MM.1S (cell line): ENCODE measurements at places on chromosomes 3 and 15.

DNA sequence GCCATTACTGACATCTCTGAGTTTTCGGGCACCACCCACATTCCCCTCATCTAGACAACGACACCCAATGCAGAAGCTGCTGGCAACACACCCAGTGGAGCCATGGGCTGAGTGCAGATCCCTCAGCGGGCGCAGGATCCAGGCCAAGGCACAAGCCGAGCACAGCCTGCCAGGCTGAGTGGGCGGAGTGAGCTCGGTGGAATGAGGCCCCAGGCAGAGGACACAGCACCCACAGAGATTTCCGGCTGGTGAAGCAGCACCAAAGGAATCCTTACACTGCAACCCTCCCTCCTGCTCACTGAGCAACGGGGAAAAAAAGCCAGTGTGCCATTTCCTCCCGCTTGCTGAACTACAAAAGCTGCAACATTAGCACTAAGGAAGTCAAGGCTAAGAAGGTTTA, 34.3 kb downstream of the ZMAT3 start:
- no peak for DNase-seq

DNA sequence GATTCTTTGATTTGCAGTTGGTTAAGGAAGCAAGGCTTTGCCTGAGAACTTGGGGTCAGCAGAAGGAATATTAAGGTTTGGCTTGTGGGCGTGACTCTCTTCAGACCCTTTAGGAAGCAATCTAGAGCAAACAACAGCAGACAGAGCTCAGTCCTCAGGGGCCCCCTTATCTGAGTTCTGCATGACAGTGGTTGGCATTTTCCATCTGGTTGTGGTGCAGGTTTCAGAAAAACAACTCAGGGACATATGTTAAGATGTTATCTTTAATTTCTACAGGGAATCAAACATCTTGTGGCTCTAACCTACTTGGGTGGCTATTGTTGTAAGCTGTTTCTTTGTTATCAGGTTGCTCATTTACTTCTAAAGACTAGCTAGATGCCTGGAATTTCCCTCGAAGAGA, 141.4 kb downstream of the VPS8 start:
- no peak for DNase-seq

DNA sequence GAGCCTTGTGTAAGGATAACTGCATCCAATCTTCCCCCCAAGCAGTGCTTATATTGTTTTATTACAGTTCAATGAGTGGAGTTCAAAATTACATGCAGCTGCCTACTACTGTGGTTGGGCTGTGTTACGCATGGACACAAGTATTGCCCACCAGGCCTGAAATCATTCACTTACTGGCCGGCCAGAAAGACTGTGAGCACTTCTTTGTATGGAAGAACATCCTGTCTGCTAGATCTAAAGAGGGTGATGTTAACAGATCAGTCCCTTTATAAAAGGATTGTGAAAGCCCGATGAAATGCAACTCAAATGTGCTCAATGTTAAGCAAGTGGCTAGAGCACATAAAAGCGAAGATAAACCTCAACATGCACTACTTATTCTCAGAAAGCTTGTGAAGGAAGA, 132.5 kb downstream of the FOXP1 start:
- no peak for DNase-seq

DNA sequence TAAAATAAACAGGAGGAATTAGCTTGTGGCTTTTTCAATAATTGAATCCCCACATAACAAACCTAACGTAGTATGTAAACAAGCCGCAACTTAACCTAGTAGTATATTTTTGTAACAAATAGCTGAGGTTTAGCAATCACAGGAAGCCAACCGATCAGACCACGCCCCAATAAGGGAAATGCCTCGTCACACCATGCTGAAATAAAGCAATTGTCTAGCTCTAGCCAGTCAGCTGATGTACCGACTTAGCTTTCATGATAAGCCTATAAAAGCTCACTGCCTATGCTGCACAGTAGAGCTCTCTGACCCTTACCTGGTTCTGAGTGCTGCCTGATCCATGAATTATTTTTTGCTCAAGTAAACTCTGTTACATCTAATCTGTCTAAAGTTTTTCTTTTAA, 208.9 kb downstream of the ROBO1 start:
- no peak for DNase-seq

GRCh38 chr15:73784291-73784690, 31.1 kb upstream of the INSYN1 start:
- DNase-seq, result no peak

DNA sequence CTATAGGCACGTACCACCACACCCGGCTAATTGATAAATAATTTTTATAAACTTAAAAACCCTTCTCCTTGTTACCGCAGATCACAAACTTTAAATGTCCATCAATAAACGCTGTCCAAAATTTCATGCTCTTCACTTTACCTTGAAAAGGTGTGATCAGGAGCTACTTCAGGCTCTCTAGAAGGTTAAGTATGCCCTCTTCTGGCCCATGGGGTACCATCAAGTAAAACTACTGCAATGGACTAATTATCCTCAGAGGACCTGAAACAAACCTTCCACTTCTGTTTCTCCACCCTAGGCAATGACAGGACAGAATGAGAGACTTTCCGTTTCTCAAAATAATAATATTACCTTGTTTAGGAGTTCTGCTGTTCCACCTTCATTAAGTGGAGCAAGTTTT, 9.2 kb downstream of the LZTFL1 start:
- DNase-seq, result no peak

DNA sequence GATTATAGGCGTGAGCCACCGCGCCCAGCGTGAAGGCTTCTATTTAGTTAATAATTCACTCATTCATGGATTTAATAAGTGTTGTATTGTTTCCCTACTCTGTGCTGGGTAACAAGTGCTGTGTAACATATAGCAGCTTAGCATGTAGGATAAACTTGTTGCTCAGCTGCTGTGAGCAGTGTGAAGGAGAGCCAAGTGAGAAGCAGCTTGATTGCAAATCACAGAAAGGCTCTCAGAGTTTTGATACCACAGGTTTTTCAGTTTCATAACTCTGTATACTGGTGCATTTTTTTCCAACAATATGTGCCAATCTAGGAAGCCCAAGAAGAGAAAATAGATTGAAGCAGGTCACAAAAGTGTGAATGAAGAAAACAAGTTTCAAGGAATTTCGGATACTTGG, 48.4 kb downstream of the AGTR1 start:
- DNase-seq, result peak; percentile 62

DNA sequence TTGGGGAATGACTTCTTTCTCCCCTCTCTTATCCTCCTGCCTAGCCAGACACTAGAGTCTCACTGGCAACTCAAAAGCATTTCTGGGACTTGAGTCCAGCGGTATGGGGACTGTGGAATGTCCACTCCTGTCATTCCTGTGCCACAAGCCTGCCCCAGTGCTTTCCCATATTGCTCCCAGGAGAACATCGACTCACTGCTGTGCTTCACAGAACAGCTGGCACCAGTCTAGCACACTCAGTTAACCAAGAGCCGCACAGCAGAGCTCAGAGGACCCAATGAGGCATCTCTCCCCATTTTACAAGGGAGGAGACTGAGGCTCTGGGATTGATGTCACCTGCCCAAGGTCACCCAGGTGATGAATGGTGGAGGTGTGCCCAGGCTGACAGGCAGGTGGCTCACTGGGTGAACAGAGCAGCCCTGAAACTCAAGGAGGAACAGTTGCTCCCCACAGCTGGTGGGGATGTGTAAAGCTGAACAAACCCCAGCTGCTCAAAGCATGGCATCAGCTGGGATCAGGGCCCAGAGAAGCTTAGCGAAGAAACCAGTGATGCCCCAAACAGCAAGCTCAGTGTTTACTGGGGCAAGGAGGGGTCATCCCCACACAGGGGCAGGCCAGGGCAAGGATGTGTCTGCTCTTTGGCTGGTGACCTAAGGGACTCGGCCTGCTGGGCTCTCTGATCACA, 35.4 kb upstream of the DUSP7 start:
- no peak for DNase-seq

DNA sequence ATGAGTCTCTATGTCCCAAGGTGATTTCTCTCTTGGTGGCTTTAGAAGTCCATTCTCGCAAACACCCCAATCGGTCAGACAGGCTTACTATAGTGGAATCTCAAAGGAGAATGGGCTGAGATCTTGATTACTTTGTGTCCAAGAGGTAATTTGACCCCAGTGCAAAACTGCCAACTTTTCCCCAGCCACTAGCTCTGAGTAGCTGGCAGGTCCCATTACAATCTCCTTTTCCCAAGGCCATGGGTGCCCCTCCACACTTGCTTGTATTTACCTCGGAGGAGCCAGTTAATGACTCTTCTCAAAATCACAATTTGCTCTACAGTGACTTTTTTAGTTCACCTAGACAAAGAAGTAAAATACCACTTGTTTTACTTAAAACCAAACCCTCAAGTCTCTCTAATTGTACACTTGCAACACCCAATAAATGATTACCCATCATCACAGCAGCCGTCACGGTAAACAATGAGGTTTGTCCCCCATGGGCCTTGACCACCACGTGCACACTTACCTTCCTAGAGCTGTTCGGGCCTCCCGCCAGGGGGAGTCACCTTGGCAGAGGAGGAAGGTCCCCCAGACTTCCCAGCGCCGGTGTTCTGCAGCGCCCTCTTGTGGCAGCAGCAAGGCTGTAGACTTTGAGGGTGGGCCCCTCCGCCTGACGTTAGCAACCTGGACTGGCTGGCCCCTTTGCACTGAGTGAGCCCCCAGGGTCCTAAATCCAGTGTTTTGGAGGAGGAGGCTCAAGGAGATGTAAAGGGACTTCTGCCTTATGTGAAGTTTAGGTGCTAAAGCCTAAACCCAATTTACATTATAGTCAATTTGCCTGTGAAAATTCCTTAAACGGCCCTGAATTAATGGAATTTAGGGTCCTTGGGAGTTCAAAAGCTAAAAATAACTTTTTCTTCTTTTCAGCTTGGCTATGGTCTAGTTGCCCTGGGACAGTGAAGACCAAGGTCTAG, 18.7 kb upstream of the HDAC11 start:
- peak; percentile 88 for DNase-seq

GRCh38 chr3:133941415-133941821, 45.7 kb upstream of the RAB6B start:
- no peak for DNase-seq

DNA sequence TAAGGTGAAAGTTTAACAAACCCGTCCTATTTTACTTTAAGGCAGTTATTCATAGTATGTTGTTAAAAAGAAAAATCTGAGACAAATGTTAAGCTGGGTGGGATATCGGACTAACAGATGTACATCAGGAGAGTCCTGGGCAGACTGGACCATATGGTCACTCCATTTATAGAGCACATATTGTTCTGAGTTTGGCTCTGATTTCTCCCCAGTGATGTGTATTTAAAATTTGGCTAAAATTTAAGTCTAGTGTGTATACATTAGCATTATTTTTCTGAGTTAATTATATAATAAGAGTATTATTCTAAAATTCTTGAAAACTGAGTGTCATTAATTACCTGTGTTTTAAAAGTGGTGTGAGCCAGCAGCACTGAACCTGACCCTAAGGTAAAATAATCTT, 6.1 kb downstream of the GMPS start:
- no peak for DNase-seq

DNA sequence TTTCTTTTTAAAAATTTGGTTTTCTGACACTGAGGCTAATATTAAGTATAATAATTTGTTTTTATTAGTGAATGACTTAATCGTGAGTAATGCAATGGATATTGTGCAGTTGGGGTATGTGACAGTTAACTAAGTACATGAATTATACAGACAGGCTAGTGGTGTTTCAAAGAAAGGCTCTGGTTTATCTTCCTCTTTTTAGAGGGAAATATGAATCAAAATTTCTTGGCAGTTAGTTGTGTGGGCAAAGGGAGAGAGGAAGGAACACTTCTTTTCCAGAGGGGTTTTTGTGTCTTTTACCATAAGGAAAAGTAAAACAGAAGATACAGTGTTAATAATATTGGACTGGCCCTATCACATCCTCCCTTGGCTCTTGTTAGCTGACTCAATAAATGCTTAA, 2.7 kb downstream of the ZNF654 start:
- DNase-seq, result no peak

- DNase-seq, result no peak
Observed at GRCh38 chr3:32842987-32843386, 25.2 kb downstream of the TRIM71 start.

DNA sequence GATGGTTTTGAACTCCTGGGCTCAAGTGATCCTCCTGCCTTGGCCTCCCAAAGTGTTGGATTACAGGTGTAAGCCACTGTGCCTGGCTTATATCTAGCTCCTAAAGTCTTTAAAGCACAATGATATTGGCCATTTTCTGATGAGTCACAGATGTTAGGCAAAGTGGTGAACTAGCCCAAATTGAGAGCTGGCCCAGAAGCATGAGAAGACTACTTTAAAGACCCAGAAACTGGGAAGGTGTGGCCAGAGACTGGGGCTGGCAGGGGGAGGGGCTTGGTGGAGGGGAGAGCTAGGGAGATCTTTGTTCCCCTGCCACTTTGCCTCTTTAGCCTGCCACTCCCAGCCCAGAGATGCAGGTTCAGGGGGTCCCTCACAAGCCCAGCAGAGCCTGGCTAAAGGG, 21.6 kb downstream of the CHRNA3 start:
- no peak for DNase-seq

- peak; percentile 40 for DNase-seq
Observed at GRCh38 chr3:52310861-52311575, 5.1 kb upstream of the DNAH1 start.

- no peak for DNase-seq
Observed at GRCh38 chr15:67762610-67763368, 62.5 kb upstream of the SKOR1 start.

DNA sequence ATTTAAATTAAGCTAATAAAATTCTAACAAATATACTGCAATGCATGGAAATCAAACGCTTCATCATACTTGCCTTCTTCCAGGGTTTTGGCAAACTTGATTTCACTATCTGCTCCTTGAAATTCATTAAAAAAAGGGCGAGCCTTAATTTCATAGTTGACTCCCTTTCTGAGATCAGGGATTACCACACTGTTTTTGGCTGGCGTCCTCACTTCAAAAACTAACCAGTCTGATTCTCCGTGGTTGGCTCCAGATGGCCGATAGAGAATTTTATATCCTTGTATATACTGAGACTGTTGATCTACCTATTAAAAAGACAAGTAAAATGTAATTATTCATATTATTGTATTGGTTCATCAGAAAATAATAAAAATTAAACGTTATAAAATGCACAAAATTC, 1106.8 kb downstream of the ROBO1 start:
- no peak for DNase-seq

DNA sequence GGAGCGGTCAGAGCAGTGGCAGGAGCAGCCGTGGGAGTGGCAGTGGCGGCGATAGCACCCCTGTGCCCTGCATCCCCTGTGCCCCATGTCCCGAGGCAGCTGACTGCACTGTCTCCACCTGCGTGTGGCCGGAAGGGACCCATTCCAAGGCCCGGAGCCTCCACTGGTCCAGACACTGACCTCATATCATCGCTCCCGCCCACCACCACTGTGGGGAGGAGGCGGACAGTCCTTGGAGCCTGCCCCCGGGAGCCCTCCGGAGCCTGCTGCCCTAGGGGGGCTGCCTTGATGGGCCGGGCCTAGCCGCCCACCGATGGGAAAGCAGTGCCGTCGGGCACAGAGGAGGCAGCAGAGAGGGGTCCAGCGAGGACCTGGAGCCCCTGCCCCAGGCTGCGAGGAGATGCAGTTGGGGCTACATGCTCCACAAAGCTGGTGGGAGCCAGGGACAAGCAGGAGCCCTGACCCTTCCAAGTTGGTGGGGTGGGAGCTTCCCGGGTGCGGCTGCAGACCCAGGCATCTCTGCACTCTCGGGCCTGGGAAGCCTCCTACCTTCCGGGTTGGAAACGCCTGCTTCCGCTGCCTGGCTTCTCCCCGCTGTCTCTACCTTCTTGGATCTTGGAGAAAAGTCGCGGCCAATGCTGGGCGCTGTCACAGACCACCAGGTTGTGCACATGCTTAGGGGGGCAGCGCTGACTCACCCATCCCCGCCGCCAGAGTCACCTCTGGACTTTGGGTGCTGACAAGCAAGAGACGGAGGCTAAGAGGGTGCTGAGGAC, 283.2 kb upstream of the ROBO1 start:
- DNase-seq, result no peak
